Aorta (tissue), 5 donors: ENCODE measurements at places on chromosomes 1 and 21. TPM values are rescaled to one million over a fixed set of nuclear protein-coding genes. Genes with fewer than 3 reads are reported as not detected.

Gene ARHGEF16
- not detected for polyA plus RNA-seq

Gene SLC6A9
- polyA plus RNA-seq: 1.3 TPM

Gene ZSWIM5
- polyA plus RNA-seq: 1.4 TPM

Gene TNFRSF9
- polyA plus RNA-seq: not detected

Gene SLC16A4
- polyA plus RNA-seq: 19.1 TPM

Gene ENAH
- 82.1 TPM for polyA plus RNA-seq

Gene CYP4Z1
- not detected for polyA plus RNA-seq

Gene ADAM15
- 89.3 TPM for polyA plus RNA-seq

Gene KCNE2
- 0.50 TPM for polyA plus RNA-seq

Gene SLAMF8
- polyA plus RNA-seq: 3.9 TPM

Gene PRKAB2
- polyA plus RNA-seq: 13.9 TPM

Gene GRHL3
- not detected for polyA plus RNA-seq

Gene FYB2
- 1.5 TPM for polyA plus RNA-seq

Gene SLC39A1
- 54.5 TPM for polyA plus RNA-seq

Gene LRRIQ3
- polyA plus RNA-seq: 0.50 TPM

Gene CRP
- polyA plus RNA-seq: 1.1 TPM

Gene C1orf198
- 61.2 TPM for polyA plus RNA-seq

Gene CD84
- 0.41 TPM for polyA plus RNA-seq

Gene RYR2
- polyA plus RNA-seq: 4.0 TPM

Gene ACKR1
- polyA plus RNA-seq: 1.4 TPM
